Forelimb muscle (tissue), 1 donor: ENCODE measurements at places on chromosomes 2 and 18. TPM values are rescaled to one million over a fixed set of nuclear protein-coding genes. Genes with fewer than 3 reads are reported as not detected.

PER2 gene
- 4.1 TPM for polyA plus RNA-seq

DNA sequence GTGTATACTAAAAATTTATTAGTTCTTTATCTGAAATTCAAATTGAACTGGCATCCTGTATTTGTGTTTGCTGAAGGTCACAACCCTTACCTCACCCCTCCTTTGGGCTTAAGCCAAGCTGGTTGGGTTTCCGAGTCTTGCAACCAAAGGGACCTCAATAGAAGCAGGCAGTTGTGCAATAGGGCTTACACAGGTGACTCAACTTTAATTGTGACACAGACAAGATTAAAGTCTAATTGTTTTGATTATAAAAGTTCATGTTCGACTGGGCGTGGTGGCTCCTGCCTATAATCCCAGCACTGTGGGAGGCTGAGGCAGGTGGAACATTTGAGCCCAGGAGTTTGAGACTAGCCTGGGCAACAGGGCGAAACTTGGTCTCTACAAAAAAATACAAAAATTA, 71.5 kb downstream of the RAB31 start:
- no peak for DNase-seq

GRCh38 chr2:209946539-209946938, 55.9 kb upstream of the RPE start:
- no peak for DNase-seq

DNA sequence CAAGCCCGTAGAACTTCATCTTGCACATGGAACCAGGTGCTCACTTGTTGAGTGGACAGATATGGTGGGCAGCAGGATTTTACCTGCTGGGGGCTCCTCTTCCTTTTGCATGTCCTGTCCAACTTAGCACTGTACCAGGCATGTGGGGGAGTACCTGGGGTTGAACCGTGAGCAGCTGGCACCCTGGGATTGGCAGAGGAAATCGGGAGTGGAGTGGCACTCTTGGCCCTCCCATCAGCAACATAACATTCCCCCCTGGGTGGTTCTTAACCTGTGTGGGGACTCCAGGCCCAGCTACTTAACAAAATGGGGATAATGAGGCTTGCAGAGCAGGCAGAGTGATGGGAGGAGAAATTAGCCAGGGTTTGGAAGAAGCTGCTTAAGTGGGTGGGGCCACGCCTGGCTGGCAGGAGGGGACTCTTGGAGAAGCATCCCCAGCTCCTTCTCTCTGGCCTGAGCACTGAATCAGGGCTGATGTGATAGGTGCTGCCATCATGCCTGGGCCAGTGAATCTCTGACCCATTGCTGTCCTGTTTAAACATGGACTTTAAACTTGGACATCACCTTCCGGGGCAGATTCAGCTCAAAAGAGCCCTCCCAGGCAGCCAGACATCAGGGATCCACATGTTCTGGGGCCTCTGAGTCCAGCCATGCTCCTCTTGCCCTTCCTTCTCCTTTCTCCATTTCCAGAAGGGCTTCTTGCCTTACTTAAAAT, 15.5 kb downstream of the FOSL2 start:
- DNase-seq = no peak

GRCh38 chr2:130728007-130728454, 839 bp upstream of the GPR148 start:
- no peak for DNase-seq

GRCh38 chr2:50895041-50895440, 136.9 kb downstream of the NRXN1 start:
- no peak for DNase-seq

GRCh38 chr2:162067596-162067995, 6.4 kb downstream of the DPP4 start:
- DNase-seq = no peak

DNA sequence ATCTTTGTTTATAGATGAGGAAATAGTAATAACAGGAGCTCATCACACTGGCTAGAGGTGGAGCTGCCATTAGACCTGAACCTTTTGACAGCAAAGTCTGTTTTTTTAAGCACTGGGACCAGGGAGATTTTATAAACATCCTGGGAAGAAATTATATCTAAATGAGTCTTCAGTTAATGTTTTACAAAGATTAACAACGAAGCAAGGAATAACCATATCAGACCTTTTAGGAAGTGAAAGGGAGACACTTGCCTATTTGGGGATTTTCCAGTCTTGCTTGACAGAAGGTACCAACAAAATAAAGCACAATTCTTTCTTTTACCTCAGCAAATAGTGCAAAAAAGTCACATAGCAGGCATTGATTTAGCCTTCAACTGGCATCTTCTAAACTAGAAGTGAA, 777.0 kb downstream of the CPS1 start:
- no peak for DNase-seq

TRIM43 gene
- polyA plus RNA-seq = not detected

DNA sequence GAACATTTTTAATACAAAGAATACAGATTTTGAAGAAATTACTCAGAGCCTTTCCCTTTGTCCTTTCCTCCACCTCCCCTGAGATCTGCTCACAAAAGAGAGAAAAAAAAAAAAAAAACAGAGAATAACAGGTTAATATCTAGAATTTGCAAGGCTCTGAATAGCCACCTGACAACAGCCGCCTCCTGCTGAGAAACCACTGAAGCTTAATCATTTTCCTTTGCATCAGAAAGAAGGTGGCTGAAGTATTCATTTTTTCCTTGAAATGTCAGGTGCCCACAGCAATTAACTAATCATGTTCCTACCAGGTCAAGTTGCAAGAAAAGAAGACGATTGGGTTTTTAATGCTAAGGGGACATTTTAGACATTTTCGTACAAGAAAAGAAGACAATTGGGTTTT, 21.2 kb downstream of the CNTNAP5 start:
- no peak for DNase-seq

KIF1A gene
- 3.6 TPM for polyA plus RNA-seq

RPL31 gene
- polyA plus RNA-seq = 3,948 TPM

ALK gene
- 0.03 TPM for polyA plus RNA-seq

DNA sequence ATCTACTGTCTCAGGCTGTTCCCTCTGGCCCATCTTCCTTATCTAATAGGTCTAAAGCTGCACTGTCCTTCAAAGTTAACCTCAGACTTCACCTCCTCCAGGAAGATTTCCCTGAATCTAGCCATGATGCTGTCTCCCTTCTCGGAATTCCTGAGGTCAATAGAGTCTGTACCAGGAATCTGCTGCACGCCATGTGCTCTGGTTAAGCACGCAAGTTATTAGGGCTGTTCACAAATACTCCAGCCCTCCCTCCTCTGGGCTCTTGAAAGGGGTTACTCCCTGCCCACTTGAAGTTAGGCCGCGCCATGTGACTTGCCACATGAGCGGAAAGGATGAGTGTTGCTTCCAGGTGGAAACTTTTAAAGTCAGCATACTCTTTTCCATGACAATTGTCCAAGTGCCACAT, 43.6 kb downstream of the MCFD2 start:
- DNase-seq = no peak
